Omental fat pad (tissue), 4 donors: ENCODE measurements at places on chromosomes 3 and 15.
A peak's percentile ranks its signal among the peaks of the same experiment; 100 is the strongest.

- DNase-seq, result peak; percentile 17
Measured at GRCh38 chr3:134334231-134334900, 39.9 kb downstream of the AMOTL2 start.

- no peak for DNase-seq
Measured at GRCh38 chr3:141538568-141539240, 51.9 kb downstream of the RASA2 start.

DNA sequence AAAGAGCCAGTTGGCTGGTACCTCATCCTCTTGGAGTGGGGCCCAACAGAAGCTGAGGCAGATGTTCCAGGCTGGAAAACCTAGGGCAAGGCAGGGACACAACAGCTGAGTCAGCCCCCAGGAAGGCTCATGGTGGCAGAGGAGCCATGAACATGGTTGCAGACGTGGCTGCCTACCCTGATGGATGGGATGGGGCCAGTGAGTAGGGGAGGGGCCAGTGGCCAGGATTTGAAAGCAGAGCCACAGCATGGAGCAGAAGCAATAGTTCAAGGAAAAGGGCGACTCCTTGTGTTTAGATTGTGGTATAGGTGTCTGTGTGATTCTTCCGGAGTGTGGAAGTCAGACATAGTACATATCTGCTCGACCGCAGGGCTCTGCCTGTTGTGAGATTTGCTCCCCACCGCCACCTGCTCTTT, 24.2 kb downstream of the PXYLP1 start:
- DNase-seq, result no peak

GRCh38 chr3:124172816-124173215, 180.9 kb upstream of the ROPN1 start:
- DNase-seq, result no peak

DNA sequence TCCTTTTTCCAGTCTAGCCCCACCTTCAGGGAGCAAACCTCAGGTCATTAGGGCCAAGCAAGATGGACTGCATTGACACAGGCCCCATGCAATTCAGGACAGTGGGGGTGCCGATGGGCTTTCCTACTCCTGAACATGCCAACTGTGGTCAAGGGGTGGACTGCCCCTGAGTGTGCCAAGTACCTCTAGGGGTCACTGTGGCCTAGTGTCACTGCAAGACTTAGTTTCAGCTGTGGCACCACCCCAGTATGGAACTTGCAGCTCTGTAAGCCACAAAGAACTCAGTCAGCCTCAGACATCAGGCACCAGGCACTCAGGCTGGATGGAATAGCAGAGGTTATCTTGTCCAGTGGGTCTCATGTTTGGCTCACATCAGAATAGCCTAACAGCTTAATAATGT, 32.3 kb downstream of the EXOG start:
- no peak for DNase-seq

DNA sequence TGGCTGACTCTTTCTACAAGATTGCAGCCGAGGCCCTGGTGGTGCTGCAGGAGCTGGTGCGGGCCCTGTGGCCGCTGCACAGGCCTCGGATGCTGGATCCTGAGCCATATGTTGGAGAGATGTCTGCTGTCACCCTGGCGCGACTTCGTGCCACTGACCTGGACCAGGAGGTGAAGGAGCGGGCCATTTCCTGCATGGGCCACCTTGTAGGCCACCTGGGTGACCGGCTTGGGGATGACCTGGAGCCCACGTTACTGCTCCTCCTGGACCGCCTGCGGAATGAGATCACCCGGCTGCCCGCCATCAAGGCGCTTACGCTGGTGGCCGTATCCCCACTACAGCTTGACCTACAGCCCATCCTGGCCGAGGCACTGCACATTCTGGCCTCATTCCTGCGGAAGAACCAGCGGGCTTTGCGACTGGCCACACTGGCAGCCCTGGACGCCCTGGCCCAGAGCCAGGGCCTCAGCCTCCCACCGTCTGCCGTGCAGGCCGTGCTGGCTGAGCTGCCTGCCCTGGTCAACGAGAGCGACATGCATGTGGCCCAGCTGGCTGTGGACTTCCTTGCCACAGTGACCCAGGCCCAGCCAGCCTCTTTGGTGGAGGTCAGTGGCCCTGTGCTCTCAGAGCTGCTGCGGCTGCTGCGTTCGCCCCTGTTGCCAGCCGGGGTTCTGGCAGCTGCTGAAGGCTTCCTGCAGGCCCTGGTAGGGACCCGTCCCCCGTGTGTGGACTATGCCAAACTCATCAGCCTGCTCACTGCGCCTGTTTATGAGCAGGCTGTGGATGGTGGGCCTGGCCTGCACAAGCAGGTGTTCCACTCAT, 20.3 kb downstream of the CAND2 start:
- DNase-seq, result no peak

- no peak for DNase-seq
Measured at GRCh38 chr15:67146875-67147381, 81.5 kb downstream of the SMAD3 start.

DNA sequence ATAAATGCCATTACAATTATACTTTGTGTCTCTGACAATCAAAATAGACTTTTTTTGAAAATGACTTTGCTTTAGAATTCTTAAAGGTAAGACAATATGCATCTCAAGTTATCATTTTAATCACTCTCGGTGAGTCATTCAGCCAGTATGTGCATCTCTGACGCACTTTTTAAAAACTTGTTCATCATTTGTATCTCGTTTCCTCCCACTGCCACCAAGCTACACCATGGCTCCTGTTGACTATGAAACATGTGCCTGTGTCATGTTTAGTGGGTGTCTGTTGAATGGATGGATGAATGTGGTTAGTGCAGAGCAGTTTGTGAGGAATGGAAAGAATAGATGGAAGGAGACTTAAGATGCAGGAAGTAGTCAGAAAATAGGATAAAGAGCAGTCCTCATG, 68.6 kb downstream of the ARPP21 start:
- no peak for DNase-seq

DNA sequence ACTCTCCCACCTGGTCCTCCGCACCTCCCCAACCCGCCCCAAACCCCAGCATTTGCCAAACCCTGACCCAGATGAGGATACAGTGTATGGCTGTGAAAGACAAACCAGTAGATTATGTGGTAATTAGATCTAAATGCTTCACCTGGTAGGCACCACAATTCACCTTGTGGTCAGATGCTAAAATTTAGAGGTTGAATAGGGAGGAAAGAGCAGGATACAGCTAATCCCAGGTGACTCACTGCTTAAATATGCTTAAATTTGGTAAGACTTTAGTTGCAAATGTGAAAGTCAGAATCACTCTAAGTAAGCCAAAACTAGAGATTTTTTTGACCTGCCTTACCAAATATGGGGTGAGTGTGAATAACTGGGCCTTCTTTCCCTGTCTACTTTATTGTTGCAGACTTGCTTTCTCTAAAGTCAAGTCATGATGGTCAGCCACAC, 105.5 kb downstream of the MME start:
- DNase-seq, result no peak

DNA sequence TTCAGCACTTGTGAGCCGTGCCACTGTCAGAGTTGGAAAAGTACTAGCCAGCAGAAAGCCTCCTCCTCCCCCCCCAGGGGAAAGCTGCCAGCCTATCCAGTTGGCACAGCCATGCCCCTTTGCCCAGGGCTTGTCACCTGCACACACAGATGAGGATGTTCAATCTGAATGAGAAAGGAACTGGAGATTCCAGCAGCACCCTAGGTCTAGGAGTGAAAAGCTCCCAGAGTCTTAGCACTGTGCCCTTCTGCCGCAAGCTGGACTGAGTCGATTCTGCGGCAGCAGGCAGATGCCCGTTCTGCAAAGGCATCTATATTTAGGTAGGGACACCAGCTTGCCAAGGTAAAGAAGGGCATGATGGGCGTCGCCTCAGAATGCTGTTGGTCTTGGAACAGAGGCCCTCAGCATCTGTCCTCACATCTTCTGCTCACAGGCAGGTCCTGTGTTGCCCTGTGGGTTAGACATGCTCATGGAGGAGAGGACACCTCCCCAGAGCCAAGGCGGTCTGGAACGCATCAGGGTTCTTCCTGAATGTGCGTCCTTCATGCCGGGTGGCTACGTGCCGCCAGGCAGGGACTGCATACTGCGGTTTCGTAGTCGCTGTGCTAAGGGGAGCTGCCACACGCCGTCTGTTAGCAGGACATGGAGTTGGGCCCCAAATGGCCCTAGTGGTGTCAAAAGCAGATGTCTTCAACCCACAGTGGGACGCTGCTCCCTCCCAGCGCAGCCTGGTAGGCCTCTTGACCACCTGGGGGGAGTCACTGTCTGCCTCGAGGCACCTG, 109.5 kb downstream of the VGLL4 start:
- no peak for DNase-seq

- DNase-seq, result no peak
Measured at GRCh38 chr3:81242871-81243270, 518.6 kb downstream of the GBE1 start.

DNA sequence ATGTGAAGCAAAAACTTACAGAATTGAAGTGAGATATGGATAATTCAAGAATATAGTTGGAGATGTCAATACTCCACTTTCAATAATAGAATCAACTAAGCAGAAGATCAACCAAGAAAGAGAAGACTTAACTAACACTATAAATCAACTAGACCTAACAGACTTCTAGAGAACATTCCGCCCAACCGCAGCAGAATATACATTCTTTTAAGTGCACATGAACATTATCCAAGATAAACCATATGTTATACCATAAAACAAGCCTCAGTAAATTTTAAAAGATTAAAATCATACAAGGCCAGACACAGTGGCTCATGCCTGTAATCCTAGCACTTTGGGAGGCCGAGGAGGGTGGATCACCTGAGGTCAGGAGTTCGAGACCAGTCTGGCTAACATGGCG, 5.5 kb upstream of the TEX55 start:
- DNase-seq, result no peak

- no peak for DNase-seq
Measured at GRCh38 chr15:64982472-64982871, 7.2 kb downstream of the SPG21 start.
